ENCODE measurements at places on chromosomes 7 and 10.

DNA sequence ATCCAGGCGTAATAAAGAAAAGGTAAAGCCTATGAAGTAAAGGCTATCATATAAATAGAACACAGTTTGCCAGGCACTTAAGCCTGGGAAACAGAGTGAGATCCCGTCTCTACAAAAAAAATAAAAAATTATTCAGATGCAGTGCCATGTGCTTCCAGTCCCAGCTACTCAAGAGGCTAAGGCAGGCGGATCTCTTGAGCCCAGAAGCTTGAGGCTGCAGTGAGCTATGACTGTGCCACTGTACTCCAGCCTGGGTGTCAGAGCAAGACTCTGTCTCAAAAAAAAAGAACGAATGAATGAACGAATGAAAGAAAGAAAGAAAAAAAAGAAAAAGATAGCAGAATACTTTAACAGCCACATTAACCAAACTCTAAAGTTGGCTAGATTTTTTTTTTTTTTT is 67.2 kb upstream of the MRLN start:
- no peak for DNase-seq

DNA sequence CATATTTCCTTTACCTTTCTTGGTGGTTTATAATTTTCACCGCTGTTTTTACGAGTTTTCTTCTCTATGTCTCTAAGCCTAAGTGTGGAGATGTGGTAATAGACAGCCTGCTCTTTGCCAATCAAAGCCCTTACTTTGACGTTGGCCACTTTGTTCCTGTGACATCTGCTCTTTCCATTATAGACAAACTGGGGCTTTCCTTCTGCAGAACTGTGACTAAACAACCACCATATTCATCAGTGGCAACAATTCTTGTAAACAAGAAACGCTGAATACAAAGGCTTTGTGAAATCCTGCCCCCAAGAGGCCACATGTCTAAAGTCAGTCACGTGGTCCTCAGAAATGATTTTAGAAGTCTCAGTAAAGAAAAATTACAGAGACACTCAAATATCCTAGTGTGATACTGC is 59.6 kb upstream of the CAPZA2 start:
- peak; percentile 35 for DNase-seq

DNA sequence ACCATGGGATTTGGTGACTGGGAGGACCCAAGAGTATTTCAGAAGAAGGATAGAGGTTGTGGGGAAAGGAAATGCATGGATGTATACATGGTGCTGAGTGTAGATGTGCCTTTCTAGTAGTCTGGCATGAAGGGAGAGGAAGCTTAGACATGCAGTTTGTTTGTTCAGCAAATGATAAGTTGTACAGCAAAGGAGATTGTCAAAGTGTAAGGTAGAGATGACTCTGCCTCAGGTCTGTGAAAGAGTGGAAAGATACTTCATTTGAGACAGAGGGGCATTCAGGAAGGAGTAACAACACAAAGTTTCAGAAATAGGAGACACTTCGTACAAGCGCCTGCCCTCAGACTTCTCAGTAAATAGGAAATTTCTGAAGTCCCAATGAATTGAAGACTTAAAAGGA is 152.3 kb downstream of the CELF2 start:
- DNase-seq = no peak

DNA sequence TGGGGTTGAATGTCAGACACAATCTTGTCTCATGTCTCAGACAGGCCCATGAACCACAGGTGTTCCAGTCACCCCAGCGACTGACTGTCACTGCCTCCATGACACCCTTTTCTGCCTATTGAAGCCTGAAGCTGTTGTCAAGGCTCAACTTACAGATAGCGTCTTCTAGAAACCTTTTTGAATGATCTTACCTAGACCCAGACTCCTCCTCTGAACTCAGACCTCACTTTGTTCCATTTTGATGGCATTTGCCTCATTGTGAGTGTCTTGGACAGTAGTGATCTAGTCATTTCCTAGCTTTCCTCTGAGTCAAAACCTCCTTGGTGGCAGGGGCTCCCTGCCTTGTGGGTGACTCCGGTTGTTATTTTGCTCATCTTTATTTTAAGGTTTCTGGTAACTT is 98.3 kb upstream of the AGK start:
- no peak for DNase-seq

GRCh38 chr7:30070052-30070451 is 41.8 kb downstream of the PLEKHA8 start:
- DNase-seq = no peak

DNA sequence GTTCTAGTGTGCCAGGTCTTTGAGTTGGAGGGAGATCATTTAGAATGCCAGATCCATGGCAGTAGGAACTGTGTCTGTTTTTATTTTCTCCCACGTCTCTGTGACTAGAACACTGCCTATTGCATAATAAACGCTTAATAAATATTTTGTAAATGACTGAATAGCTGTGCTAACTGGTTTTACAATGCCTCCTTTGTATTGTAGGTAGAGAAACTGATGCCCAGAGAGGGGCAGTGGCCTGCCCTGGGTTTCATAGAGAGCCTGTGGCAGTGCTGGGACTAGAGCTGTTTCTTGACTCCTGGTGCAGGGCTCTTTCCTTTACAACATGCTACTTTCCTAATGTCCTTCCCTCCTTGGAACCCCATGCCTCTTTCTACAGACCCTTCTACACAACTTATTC is 2.5 kb downstream of the TAS2R5 start:
- DNase-seq = no peak

Data from CD4-positive, alpha-beta T cell treated with Interferon alpha-2 for 1 hour (primary cell).